ENCODE measurements at places on chromosomes 3 and 15. TPM values are rescaled to one million over a fixed set of nuclear protein-coding genes. Genes with fewer than 3 reads are reported as not detected.

The CCR8 gene
- total RNA-seq = not detected

The PRSS50 gene
- total RNA-seq = not detected

The PYDC2 gene
- total RNA-seq = not detected

The C2CD4A gene
- total RNA-seq = under 0.01 TPM

The CLDN11 gene
- total RNA-seq = 50.3 TPM

The ALS2CL gene
- total RNA-seq = 1.1 TPM

The SCAANT1 gene
- total RNA-seq = not detected

The SCN11A gene
- total RNA-seq = under 0.01 TPM

The CTNNB1 gene
- total RNA-seq = 1,105 TPM

The KCNAB1 gene
- total RNA-seq = 0.36 TPM

The GOLGA8J gene
- total RNA-seq = 0.29 TPM

The ITPKA gene
- total RNA-seq = 0.29 TPM

The LACTB gene
- total RNA-seq = 52.8 TPM

DNA sequence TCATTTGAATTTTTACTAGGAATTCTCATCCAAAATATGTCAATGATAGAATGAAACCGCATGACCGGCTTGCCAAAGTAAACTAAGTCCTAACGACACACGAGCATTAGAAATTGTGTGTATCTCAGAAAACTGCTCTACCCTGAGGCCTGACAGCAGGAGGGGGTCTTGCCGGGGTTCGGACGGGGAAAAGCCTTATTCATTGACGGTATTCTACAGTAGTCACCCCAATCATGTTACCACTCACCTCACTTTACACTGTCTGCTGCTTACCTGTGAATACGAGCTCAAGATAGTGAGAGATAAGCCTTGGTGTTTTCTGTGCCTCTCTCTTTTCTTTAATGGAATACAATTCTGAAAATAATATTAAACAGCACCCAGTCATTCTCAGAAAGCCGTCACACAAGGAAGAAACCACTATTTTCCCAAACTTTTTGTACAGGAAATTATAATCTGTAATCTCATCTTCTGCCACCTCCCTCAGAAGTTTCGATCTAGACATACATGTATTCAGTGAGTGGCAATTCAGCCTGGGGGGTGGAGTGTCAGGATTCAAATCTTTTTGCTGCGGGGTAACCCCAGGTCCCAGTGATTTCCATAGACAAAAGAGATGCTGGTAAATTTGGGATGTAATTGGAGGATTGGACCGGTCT, 492 bp upstream of the FAM43A start:
- peak overlapping the region; percentile 37 for H3K27ac ChIP-seq
- H3K4me3 ChIP-seq = peak overlapping the region; percentile 80
- DNase-seq = peak; percentile 59
- H3K27me3 ChIP-seq = no peaks in the 10 kb centered on the region

GRCh38 chr3:51044982-51045381, 340.1 kb upstream of the MANF start:
- H3K27me3 ChIP-seq = no peaks in the 10 kb centered on the region
- no peaks in the 10 kb centered on the region for H3K4me1 ChIP-seq
- H3K4me3 ChIP-seq = no peak overlapping the region

- H3K4me1 ChIP-seq = no peaks in the 10 kb centered on the region
- no peaks in the 10 kb centered on the region for H3K36me3 ChIP-seq
- H3K4me3 ChIP-seq = no peak overlapping the region
Observed at GRCh38 chr15:69920221-69920620, 177.5 kb downstream of the TLE3 start.

GRCh38 chr3:131282379-131282778, 99.2 kb upstream of the NUDT16 start:
- H3K4me1 ChIP-seq = no peaks in the 10 kb centered on the region
- no peaks in the 10 kb centered on the region for H3K36me3 ChIP-seq
- H3K27me3 ChIP-seq = no peaks in the 10 kb centered on the region
- DNase-seq = peak; percentile 45
- H3K4me3 ChIP-seq = no peak overlapping the region
- no peak overlapping the region for H3K27ac ChIP-seq

DNA sequence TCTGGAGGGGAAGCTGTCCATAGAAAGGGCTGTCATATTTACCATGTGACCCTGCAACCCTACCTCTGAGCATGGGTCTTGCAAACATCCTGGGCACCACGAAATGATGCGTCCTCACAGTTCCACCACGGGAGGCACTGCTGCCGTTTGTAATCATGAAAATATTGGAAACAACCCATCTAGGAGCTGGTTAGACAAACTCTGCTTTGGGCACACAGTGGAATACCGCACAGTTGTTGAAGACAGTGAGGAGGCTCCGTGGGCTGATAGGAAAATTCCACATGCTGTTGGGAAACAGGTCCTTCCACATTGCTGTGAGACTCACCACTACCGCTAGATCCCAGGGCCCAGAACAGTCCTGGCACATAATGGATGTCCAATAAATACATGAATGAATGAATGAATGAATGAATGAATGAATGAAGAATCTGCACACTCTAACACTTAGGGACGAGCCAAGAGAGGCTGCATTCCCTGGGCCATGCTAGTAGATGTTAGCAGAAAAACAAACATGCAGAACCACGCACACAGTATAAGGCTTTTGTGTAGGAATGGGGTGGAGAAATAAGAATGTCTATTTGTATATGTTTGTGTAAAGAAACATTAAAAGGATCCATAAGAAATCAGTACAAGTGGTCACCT, 40.6 kb downstream of the TPRA1 start:
- H3K27ac ChIP-seq = no peak overlapping the region
- peaks cover 32% of the 10 kb centered on the region for H3K27me3 ChIP-seq
- no peak overlapping the region for H3K4me3 ChIP-seq
- peak; percentile 61 for DNase-seq
- H3K36me3 ChIP-seq = no peaks in the 10 kb centered on the region

DNA sequence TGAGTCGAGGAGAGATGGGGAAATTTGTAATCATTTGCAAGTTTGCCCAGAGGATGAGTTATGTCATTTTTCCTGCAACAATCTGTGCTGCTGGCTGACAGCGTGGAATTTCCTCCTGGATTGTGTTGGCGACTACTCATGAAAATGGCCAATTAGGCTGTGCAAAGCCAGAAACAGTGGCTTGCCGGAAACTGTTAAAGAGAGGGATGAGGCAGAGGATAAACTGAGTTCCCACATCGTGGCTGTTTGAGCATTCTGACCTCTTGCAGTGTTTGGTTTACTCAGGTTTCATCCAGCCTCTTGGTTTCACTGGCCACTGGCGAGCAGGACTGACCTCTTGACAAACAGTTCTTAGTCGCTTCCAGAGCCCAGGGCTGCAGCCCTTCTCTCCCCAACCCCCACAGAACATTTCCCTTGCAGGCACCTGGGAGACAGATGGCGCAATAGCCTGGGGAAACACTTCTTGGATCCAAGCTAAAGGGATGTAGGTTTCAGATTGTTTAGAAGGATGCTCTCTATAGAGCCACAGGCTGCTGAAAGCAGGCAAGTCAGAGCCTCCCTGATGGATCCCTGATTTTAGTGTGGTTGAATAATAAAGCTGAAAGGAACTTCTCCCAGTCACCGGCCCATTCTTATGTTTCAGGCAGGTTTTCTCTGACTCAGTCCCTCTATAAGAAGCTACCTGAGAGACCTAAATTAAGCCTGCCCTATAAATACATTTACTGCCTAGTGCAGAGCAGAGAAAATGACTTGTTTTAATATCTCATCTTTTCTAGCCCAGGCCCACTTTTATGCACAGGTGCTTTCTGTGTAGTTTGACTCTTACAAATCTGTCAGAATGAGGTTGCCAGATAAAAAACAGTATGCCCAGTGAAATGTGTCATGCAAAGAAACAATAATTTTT, 92.8 kb upstream of the UBE2E1 start:
- peak; percentile 47 for DNase-seq
- peaks cover 7% of the 10 kb centered on the region for H3K27me3 ChIP-seq

DNA sequence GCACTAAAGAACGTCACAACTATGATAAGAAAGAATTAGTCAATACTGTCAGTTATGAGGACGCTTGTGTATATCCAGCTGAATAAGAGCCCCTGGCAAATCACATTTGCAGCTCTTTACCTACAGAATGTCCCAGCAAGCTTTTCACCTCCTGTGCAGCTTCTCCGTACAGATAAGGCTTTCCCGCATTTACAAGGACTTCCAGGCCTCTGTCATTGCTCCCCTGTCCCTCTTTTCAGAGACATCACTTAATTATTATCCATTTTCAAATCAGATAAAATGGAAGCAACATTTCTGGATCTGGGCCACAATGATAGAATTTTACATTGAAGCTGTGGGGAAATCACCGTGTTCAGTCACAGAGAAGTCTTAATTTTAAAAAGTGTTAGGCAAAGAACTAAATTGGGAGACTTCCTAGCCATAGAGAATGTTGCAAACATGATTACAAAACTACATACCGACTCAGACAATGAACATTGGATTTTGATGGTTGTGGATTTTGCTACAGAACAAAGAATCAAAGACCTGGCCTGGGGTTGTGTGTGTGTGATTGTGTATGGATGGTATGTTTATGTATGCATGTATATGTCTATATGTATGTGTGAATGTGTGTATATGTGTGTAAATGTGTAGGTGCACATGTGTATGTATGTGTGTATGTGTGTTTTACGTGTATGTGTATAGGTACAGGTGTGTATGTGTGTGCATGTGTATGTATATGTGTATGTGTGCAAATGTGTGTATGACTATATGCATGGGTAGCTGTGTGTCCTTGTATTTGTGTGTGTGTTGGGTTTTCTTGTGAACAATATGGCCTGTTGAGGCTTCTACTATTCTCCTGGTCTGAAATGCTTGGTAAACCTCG, 41.5 kb downstream of the MGLL start:
- no peak overlapping the region for H3K4me3 ChIP-seq
- no peaks in the 10 kb centered on the region for H3K36me3 ChIP-seq
- H3K27ac ChIP-seq = peak overlapping the region; percentile 60
- H3K27me3 ChIP-seq = no peaks in the 10 kb centered on the region

- H3K36me3 ChIP-seq = no peaks in the 10 kb centered on the region
- no peak overlapping the region for H3K27ac ChIP-seq
- H3K4me3 ChIP-seq = no peak overlapping the region
- no peak for DNase-seq
Observed at GRCh38 chr15:91073768-91074167, 26.3 kb upstream of the SV2B start.

DNA sequence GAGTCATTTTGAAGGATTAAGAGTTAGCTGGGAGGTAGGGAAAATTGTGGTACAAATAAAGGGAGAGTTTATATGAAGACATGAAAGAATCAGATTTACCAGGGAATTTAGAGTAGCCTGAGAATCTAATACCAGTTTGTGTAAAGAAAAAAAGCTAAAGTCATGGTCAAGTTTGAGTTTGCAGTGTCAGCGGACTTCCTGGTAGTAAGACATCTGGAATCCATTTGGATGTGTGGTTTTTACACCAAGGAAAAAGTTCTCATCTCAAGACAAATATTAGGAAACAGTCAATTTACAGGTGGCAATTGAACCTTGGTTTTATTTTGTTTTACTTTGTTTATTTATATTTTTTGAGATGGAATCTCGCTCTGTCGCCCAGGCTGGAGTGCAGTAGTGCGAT, 1.5 kb upstream of the P2RY12 start:
- H3K4me1 ChIP-seq = peaks cover 5% of the 10 kb centered on the region
- H3K27ac ChIP-seq = no peak overlapping the region
- no peak overlapping the region for H3K4me3 ChIP-seq
- peak; percentile 35 for DNase-seq
- no peaks in the 10 kb centered on the region for H3K36me3 ChIP-seq

DNA sequence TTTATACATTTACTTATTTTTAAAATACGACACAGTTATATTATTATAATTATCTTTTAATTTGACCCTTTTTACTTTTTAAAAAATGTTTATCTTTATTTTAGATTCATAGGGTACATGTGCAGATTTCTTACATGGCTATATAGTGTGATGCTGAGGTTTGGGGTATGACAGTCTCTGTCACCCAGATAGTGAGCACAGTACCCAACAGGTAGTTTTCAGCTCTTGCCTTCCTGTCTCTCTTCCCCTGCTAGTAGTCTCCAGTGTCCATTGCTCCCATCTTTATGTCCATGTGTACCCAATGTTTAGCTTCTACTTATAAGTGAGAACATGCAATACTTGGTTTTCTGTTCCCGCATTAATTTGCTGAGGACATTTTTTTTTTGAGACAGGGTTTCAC, 21.8 kb upstream of the KCNMB2 start:
- H3K4me1 ChIP-seq = no peaks in the 10 kb centered on the region
- H3K4me3 ChIP-seq = no peak overlapping the region
- no peak for DNase-seq
- no peaks in the 10 kb centered on the region for H3K27me3 ChIP-seq
- no peak overlapping the region for H3K27ac ChIP-seq
- no peaks in the 10 kb centered on the region for H3K36me3 ChIP-seq

GRCh38 chr3:5675319-5675718, 487.8 kb downstream of the EDEM1 start:
- no peak overlapping the region for H3K27ac ChIP-seq
- no peaks in the 10 kb centered on the region for H3K4me1 ChIP-seq
- H3K4me3 ChIP-seq = no peak overlapping the region
- no peaks in the 10 kb centered on the region for H3K27me3 ChIP-seq

GRCh38 chr15:100017140-100017539, 283.9 kb upstream of the LYSMD4 start:
- DNase-seq = no peak
- no peaks in the 10 kb centered on the region for H3K27me3 ChIP-seq
- no peak overlapping the region for H3K4me3 ChIP-seq
- no peaks in the 10 kb centered on the region for H3K36me3 ChIP-seq
- no peaks in the 10 kb centered on the region for H3K4me1 ChIP-seq

DNA sequence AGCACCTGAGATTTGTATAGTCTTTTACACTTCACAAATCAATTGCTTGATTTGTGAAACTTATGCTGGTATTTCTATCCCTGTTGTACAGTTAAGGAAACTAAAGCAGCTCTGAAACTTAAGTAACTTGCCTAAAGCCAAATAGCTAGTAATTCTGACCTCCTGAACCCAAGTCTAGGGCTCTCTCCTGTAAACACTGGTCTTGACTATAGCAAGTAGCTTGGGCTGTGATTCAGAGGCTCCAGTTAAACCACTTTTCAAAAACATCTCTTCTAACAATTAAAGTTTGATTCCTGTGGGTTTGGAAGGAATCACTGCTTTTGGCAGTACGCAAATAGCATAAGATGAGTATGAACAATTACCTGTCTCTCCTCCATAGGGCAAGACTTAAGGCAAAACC, 18.5 kb upstream of the CMTM8 start:
- H3K27me3 ChIP-seq = peaks cover 2% of the 10 kb centered on the region
- no peak overlapping the region for H3K4me3 ChIP-seq
- H3K4me1 ChIP-seq = no peaks in the 10 kb centered on the region
- no peaks in the 10 kb centered on the region for H3K36me3 ChIP-seq

- no peak for DNase-seq
- H3K4me3 ChIP-seq = no peak overlapping the region
- no peak overlapping the region for H3K27ac ChIP-seq
- H3K36me3 ChIP-seq = no peaks in the 10 kb centered on the region
Observed at GRCh38 chr3:197010556-197011351, 18.9 kb downstream of the MELTF start.

DNA sequence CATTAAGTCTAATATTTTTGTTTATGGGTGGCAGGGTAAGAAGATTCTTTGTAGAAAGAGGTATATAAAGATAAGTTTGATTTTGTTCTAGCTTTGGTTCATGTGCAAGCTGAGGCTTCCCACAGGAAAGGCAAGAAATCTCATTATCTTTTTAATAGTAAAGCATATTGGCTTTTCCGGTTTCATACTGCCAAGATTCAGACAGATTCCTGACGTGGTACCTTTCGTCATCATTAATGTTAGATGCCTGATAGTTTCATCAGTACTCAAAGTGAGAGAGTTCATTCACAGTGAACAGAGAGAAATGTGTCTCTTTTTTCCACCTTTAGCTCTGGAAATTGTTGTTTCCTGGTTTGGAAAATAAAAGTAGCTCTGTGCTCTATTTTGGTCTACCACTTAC, 16.5 kb downstream of the TPM1 start:
- H3K36me3 ChIP-seq = peaks cover 99% of the 10 kb centered on the region
- H3K27ac ChIP-seq = peak overlapping the region; percentile 67
- H3K4me1 ChIP-seq = peaks cover 74% of the 10 kb centered on the region
- no peaks in the 10 kb centered on the region for H3K27me3 ChIP-seq
- H3K4me3 ChIP-seq = no peak overlapping the region
- DNase-seq = peak; percentile 59
